ENCODE measurements at places on chromosomes 13 and 19.

GRCh38 chr13:83613524-83613923, 268.8 kb downstream of the SLITRK1 start:
- DNase-seq, result no peak

DNA sequence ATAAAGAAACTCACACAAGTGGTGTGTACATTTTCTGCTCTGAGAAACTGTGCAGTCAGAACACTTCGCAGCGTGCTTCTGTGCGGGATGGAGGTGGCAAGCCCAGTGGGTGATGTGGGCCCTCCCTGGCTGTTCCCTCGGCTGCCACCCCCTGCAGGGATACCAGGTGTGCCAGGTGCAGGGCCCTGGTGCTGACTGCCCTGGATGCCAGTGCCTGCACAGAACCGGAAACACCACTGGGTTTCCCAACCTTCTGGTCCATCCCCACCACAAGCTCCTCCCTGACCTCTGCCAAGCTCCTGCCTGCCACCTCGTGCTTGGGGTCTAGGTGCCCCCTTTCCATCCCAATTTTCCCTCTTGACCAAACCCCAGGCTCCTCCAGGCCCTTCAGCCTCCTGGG, 81.9 kb upstream of the MCF2L start:
- DNase-seq, result no peak

DNA sequence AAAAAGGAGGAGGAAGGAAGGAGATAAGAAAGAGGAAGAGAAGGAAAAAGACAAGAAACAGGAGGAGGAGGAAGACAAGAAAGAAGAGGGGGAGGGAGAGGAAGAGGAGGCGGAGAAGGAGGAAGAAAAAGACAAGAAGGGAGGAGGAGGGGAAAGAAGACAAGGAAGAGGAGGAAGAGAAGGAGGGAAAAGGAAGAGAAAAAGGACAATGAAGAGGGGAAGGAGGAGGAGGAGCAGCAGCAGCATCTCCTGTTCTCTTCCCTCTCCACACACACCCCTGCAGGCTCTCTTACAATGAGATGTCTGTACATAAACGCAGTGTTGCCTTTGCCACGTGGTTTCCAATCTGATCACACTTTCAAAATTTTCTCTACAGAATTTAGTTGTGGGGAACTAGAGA, 66.6 kb downstream of the RUBCNL start:
- no peak for DNase-seq

GRCh38 chr13:21579754-21580316, 24.1 kb downstream of the MICU2 start:
- DNase-seq, result no peak

- DNase-seq, result no peak
Observed at GRCh38 chr19:9793071-9793591, 24.6 kb upstream of the ZNF846 start.

- no peak for DNase-seq
Observed at GRCh38 chr19:784541-784940, 12.7 kb upstream of the PTBP1 start.

GRCh38 chr19:31148671-31149070, 200.6 kb downstream of the TSHZ3 start:
- DNase-seq, result no peak

DNA sequence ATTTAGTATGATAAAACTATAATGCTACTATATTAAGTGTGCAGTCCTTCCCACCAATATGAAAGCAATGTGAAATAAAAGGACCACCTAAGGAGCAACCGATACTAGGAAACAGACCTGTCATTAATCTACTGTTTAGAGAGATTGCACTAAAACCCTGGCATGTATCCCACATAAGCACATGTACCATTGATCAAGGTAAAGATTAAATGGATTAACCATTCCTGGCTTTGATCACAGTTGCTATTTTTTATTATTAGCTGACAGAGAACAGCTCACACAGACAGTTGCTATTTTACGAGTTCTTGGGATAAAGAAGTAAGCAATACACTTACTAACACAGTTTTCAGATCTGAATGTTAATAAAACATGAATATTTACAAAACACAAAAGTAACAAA, 57.7 kb upstream of the ZDHHC20 start:
- no peak for DNase-seq

DNA sequence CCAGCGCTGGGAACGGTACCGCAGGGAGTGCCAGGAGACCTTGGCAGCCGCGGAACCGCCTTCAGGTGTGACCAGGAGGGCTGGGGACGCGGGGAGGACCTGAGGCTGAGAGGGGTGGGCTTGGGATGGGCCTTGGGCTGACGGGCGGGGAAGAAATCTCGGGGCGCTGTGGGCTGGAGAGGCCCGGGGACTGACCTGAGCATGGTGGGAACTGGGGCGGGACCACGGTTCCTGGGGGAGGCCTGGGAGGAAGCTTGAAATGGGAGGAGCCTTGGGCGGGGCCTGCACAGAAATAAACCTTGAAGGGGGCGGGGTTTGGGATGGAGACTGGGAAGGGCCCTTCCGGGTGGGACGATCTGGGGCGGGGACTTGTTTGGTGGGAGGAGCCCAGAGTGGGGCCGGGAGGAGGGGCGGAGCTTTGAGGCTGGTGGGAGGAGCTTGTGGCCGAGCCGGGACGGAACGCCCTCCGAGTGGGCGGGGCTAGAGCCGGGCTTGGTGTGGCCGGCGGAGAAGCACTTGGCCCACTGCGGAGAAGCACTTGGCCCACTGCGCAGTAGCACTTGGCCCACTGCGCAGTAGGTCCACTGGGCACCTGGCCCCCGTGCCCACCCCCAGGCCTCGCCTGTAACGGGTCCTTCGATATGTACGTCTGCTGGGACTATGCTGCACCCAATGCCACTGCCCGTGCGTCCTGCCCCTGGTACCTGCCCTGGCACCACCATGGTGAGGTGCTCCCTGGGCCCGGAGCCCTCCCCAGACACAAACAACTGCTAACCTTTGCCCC, 2.8 kb downstream of the GIPR start:
- DNase-seq, result no peak

DNA sequence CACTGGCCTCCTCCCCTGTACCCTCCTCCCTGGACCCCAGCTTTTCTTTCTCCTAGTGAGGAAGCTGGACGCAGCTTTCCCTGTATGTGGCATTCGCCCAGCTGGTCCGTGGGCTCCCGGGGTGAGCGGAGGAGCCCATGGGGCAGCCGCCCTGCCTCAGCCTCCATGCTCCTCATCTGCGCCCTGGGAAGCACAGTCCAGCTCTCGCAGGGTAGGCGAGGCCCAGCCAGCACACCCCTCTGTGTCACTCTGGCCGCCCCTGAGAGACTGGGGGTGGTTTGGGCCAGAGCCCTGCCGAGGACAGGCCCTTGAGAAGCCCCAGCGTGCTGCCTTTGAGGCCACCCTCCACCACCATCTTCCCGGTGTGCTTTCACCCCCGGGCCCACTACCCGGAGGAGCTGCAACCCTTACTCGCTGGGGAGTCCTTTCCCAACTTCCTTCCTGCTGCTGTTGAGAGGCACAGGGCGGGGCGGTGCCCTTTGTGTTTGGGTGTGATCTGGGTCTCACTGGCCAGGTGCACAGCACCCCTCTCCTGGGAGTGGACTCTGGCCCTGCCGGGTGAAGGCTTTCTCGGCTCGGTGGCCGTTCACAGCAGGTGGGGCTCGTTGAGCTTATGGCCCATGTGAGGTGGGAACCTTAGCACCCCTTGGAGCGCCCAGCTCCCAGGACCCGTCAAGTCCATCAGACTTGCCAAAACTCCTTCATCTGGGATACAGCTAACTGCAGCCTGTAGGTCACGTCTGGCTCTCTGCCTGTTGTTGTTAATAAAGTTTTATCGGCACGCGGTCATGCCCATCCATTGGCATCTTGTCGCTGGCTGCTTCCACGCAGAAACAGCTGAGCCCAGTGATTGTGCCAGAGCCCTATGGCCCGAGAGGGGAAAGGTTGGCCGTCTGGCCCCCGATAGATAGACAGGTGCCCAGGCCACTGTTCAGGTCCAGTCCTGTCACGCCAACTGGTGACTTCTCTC, 3.2 kb downstream of the NCLN start:
- no peak for DNase-seq

- DNase-seq, result no peak
Observed at GRCh38 chr19:371501-372168, 27.0 kb upstream of the MIER2 start.

DNA sequence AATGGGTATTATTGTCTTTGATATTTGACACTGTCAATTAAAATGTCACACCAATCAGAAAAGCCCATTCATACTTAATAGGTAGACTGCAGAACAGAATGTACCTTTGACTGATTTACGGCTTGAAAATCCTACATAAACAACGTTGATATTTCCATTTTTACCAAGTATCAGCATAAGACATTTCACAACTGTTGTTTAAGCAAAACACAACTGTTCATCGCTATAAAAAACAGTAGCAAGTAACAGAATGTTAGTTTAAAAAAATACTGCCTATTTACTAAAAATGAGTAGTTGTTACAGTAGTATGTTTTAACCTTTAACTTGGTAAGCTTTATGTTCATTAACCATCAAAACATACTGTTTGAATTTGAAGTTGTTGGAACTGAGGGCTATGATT, 1096.6 kb downstream of the PCDH17 start:
- no peak for DNase-seq

GRCh38 chr13:30898678-30899241, 7.3 kb upstream of the MEDAG start:
- no peak for DNase-seq

DNA sequence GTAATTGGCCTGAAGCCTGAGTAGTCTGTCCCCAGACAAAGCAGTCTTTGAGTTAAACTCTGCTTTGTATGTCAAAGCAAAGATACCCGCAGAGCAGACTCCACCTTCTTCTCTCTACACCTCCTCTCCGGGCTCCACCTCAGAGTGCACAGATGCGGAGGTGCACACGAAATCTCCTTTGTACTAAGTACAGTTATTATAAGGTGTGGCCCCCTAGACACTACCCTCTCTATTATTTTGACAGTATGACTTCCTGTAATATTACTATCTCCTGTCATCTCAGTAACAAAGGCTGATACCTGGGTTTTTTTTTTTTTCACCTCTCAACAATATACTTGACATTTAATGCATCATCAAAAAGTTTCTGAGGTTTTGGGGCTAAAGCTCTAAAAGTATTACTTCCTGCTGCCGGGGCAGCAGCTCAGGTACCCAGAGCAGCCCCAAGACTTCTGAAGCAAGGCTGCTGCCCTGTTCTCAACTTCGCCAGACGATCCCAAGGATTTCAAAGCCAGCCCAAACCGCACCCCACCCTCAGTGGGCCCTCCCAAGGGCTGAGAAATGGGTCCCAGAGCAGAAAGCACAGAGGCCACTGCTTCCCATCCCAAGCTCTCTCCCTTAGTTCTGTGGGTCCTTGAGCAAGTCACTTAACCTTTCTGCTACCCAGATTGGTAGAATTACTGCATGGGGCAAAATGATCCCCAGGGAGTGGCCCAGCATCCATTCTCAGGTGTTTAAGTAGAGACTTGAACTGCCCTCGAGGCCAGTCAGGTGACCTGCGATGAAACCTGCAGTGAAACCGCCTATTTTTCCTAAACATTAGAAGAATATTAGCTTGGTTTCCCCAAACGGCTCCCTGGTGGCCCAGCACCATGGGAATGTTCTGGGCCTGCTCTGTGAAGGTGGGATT, 180.6 kb downstream of the FOXO1 start:
- no peak for DNase-seq

GRCh38 chr13:21043898-21044297, 17.5 kb downstream of the LATS2 start:
- no peak for DNase-seq

- no peak for DNase-seq
Observed at GRCh38 chr19:11096210-11096841, 7.1 kb downstream of the LDLR start.

GRCh38 chr19:23571175-23571574, 115.8 kb downstream of the ZNF675 start:
- no peak for DNase-seq

DNA sequence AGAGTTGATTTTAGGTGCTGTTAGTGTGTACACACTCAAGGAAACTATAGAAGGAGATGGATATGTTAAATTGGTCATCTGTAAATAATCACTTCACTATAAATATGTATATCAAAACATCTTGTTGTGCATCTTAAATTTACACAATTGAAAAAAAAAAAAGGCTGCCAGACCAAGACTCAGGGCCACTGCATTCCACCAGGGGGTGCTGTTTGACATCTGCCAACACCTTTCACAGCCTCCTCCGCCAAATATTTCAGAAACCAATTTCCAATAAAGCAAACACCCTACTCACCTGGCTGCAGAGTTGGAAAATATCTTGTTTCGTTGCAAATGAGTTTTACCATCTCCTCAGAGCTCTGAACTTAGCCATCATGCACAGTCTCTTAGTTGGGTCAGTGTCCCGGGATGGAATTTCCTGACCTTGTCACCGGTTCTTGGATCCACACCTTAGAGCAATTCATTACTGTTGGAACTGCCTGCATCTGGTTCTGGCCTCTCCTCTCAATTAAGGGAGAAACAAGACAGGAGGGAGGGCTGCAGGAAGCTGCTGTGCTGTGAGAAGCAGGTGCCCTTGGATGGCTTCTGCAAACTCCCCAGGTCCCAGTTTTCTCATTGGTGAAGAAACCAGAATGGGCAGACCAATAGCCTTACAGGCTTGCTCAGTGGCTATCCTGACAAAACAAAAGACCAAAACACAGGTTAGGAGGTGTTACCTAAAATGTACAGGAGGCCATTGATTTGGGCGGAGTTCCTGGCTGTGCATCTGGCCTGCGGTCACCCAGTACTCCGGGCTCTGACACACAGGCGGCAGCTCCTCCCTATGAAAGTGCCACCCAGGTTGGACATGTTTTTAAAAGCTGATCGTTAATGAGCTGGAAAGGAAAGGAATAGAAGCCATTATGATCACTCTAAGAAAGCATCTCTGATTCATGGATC, 746.6 kb downstream of the UQCRFS1 start:
- DNase-seq, result no peak

- no peak for DNase-seq
Observed at GRCh38 chr19:15265214-15265849, 33.1 kb upstream of the EPHX3 start.

DNA sequence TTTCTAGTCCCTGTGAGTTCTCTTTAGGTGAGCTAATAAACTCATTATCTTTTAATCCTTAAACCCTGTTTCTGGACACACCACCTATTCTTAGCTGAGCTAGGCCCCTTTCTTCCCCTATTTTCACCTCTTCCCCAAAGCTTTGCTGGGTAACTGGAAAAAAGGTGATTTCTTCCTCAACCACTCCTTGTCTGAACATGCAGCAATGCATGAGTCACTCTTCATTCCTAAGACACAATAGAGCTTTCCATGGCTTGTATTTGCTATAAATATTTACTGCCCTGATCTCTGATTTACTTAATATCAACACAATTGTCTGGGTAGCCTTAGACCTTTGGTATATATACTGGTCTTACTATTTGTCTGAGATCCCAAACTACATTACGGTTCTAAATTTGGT, 370.9 kb downstream of the KLF5 start:
- DNase-seq, result no peak

DNA sequence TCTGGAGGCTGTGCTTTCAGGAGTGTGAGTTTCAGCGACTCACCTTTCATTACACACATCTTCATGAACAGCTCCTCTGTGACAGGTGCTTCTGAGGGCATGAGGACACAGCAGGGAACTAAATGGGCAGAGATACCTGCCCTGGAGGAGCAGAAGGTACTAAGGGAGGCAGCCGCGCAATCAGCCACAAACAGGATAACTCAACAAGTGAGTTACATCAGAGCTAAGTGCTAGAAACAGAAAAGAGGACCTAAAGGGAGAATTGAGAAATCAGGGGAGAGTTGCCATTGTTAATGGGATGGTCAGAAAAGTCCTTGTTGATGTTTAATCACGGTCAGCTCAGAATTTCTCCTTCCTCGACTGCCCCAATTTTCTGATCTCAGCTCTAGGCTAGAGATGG, 42.5 kb downstream of the SYDE1 start:
- DNase-seq, result no peak

- DNase-seq, result no peak
Observed at GRCh38 chr19:18141031-18141430, 11.9 kb upstream of the PIK3R2 start.

- no peak for DNase-seq
Observed at GRCh38 chr19:6045108-6045507, 65.2 kb downstream of the RFX2 start.

- DNase-seq, result no peak
Observed at GRCh38 chr19:31352296-31352781, 3.1 kb upstream of the TSHZ3 start.

All from cerebellar nuclear complex (tissue), 1 donor.